ENCODE measurements at places on chromosomes 12 and 14.

GRCh38 chr12:23525450-23526072 lies 423.9 kb downstream of the SOX5 start:
- no peak for DNase-seq

GRCh38 chr14:91573528-91573893 lies 63.4 kb upstream of the PPP4R3A start:
- DNase-seq, result peak; percentile 40

- no peak for DNase-seq
Measured at GRCh38 chr14:81682701-81683100, 149.0 kb upstream of the SEL1L start.

DNA sequence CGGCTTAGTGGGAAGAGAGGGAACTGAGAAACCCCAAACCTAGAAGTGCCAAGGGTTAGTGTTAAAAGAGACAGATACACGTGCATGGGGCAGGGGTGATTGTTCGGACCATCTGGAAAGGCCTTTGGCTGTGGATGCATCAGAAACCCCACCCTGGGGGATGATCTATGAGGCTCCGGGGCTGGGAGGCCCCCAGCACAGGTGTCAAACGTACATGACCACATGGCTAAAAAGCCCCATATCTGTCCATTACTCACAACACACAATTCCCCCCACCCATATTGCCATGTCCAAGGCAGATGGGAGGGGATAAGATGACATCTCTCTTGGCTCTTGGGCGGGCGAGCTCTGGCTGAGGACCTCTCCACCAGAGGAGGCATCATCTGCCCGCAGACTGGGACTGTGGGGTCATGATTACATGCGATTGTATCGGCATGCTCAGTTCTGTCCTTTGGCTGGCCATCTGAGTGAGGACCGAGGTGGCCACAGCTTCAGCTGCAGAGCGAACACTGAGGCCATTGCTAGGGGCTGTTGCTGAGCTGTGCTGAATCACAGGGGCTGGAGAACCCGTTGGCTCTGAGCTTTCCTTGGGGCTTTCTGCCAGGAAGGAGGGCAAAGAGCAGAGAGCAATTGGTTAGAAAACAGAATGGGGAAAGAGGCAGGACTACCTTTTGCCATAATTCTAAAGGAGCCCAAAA lies 9.6 kb upstream of the NPFF start:
- DNase-seq, result no peak

GRCh38 chr14:61472801-61473376 lies 151.5 kb downstream of the PRKCH start:
- DNase-seq, result no peak

GRCh38 chr14:33469898-33470297 lies 481.0 kb downstream of the EGLN3 start:
- no peak for DNase-seq

GRCh38 chr12:74983917-74984316 lies 225.7 kb downstream of the KCNC2 start:
- DNase-seq, result no peak

All from NCI-H2029 treated with DMSO at 0.1 percent for 48 hours (cell line).